Activated naive CD4-positive, alpha-beta T cell treated with anti-CD3 and anti-CD28 coated beads, Interleukin-2, amount 10 ng/mL, durations not matched to agents 7 days and 5 days (primary cell): ENCODE measurements at places on chromosomes 7 and 10.

DNA sequence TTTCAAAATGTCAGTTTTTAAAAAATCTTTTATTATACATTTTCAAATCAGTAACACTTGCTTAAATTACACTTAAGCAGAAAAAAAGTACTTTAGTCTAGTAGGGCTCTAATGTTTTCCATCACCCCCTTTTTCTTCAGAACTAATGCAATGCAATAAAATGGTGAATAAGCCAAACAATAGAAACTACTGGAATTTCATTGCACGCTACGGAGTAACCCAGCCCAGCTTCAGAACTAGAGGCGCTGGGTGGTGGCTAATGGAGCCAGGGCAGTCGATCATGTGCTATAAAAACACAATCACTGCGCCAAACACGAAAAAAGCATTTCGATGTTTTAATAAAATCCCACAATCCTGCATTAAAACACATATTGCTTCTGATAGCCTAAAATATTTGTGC is 59.9 kb upstream of the ODAD2 start:
- no peak for DNase-seq

GRCh38 chr10:124614003-124614659 is 130.0 kb downstream of the FAM53B start:
- DNase-seq: no peak

- no peak for DNase-seq
Measured at GRCh38 chr7:87506246-87507180, 31.0 kb upstream of the ABCB4 start.

DNA sequence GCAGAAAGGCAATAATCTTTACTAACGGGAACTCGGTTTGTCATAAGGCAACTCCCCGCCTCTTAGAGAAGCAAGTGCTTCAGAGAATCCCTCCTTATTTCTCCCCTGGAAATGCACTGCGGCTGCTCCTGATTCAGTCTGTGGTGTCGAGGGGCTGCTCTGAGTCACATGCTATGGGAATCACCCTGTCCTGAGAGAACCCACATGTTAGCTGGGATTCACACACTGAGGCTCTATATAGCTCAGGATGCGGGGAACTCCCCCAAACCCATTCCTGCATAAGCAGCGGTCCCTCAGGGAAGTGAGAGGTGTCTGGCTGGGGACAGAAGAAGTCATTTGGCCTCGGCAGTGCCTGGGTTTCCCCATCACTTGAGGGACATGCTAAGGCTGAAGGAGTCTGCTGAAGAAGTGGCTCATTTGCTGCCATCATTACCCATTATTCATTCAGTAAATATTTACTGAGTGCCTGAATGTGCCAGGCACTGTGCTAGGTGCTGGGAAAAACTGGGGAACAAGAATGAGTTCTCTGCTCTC is 87.5 kb downstream of the ATXN7L1 start:
- DNase-seq: no peak

- DNase-seq: no peak
Measured at GRCh38 chr10:118173296-118173695, 126.6 kb upstream of the RAB11FIP2 start.

DNA sequence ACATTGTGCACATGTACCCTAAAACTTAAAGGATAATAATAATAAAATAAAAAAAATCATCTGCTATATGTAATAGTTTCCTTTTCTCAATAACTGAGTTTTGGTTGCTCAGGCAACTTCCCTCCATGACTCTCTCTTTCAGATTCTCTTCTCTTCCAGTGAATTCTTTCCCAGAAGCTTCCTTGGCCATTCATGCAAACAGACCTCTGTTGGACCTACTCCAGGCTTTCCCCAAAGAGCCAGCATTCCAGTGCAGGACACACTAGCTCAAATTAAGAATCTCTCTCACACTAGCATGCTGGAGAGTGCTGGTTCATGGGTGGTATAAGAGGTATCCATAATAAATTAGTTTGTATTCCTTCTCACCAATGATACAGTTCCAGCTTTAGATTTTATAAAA is 31.0 kb upstream of the ZEB1 start:
- no peak for DNase-seq

DNA sequence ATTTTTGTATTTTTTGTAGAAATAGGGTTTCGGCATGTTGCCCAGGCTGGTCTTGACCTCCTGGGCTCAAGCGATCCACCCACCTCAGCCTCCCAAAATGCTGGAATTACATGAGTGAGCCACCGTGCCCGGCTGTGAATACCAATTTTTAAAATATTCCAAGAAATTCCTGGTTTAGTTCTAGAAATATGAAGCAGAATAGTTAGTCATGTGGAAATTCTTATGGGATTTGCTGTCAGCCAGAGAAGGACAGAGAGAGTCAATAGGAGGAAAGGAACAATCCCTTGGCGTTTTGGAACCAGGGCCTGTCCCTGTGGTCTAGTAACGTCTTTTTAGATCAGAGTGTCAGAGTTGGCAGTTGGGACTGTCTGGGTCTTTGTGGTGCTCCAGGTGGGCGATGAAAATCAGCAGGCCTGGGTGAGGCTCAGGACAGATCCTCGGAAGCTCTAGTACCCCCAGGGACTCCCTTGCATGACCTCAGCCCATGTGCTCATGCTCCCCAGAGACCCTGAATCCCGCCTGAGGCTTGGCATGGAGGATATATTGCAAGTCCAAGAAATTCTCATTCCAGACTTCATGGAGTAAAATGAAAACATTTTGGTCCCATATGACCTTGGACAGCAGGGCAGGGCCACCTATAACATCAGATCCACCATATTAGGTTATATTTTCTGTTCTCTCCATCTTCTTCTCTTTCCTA is 7.8 kb downstream of the NODAL start:
- DNase-seq: no peak

DNA sequence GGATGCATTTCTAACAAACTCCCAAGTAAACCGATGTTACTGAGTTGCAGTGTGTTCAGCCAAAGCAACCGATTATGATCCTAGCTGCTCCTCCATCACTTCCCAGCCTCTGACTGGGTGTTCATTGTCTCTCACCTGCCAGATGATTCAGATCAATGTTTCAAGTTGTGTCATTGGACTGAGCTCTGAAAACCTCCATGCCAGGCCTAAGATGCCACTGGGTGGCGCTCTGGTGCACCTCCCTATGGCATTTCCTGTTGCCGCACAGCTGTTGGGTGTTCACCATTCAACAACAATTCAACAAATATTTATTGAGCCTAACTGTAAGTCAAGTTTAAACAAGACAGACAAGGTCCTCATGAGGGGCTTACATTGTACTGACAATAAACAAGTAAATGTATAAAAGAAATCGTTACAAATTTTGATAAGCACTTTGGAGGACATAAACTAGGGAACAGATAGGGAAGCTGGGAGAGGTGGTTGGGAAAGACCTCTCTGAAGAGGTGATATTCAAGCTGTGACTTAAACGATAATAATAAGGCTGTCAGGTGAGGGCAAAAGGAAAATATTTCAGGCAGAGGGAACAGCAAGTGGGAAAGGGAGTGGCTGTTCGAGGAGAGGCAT is 22.8 kb downstream of the RGR start:
- DNase-seq: peak; percentile 83

- DNase-seq: no peak
Measured at GRCh38 chr10:70879207-70879606, 9.2 kb downstream of the PCBD1 start.

DNA sequence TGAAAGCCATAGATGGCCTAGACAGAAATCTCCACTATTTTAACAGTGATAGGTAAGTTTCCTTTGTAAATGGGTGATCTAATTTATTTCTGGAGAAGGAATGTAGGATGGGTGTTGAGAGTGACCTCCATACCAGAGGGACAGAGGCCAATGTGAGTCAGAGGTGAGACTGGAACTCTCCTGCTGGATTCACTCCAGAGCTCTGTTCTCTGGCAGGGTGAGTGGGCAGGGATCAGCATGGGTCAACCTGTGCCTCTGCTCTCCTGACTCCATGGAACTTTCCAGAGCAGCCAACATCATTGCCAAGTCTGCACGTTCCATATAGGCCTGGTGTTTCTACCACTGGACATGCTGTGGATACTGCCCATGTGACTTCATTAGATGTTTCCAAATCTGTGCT is 11.4 kb downstream of the AKR1C3 start:
- DNase-seq: no peak

GRCh38 chr7:119761776-119762175 is 511.2 kb upstream of the KCND2 start:
- DNase-seq: no peak

- no peak for DNase-seq
Measured at GRCh38 chr10:68861253-68861652, 33.9 kb downstream of the STOX1 start.

DNA sequence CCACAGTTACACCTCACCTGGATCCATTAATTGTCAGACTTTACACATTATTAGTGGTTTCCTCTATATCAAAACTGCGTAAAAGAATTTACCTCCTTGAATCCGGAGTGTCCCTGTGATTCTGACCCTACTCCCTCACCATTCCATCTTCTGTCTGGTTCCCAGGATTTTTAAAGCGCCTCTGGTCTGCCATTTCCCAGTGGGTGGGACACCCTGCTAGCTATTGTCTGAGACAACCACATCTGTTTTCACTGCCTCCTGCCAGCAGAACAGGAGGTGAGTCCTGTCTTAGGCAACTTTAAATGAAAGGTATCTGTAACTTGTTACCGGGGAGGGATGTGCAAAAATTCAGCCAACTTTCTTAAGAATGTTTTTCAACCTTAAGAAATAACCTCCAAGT is 2.3 kb downstream of the MACROH2A2 start:
- DNase-seq: no peak

DNA sequence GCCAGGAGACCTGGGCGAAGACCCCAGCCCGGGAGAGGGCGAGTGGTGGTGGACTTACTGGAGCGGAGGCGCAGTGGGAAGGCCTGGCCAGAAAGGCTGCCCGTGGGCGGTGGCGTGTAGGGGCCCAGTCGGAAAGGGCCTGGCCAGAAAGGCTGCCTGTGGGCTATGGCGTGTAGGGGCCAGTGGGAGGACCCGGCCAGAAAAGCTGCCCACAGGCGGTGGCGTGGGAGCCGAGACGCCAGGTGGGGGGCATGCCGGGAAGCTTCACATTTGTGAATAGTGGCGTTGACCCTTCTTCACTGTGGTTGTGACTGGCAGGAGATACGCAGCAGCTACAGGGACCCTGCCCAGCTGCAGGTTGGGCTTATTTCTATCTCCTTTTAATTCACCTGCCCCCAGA is 72.9 kb downstream of the DYNC2I1 start:
- no peak for DNase-seq

GRCh38 chr7:74094224-74095101 is 10.9 kb downstream of the LIMK1 start:
- DNase-seq: peak; percentile 85

DNA sequence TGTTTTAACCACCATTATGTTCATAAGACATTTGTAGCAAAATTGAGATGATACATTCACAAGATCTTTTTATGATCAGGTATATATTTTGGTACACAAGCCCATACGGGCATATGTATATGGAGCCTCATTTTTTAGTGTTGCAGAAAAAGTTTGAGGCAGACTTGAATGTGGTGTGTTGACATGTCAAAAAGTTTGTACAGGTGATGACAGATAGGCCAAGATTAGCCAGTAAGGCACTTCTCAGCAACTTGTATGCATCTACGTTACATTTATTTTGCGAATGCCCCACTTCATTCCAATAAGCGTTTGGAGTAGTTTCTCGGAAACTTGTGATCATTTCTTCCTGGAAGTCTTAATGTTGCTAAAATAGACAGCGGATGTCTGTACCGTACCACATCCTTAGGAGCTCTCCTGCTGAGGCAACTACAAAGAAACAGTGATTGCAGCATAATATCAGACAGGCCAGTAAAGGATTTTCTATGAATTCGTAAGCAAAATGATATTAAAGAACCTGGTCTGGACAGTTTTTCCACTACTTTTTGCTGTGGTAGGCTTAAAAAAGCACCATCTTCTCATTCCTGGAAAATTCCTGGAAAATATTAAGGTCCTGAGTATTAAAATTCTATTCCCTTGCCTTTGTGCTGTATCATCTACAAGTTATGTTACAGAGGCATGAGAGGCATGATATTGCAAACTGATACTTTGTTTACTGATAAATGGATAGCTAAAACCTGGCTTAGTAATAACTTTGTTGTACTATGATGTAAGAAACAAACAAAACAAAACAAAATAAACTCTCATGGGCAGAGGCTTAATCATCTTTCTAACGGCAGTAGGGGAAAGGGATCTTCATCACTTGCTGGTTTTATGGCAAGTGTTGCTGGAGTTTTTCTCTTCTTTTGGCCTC is 153.6 kb downstream of the HDAC9 start:
- DNase-seq: no peak

DNA sequence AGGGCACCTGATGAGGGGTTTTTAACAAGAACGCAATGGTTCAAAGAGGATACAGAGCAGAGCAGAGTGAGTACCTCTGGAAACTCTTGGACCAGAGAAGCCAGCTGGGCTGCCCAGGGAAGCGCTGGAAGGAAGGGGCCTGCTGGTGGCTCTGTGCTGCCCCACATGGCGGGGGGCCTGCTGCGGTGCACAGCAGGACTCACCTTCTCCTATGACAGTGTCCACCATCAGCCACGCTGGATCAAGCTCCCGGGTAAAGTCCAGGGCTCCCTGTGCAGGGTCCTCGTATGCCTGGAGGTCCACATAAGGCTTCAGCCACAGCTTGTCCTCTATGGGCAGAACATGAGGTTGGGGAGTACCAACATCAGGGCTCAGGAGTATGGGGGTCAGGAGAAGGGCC is 12.5 kb downstream of the EPHA1 start:
- no peak for DNase-seq

DNA sequence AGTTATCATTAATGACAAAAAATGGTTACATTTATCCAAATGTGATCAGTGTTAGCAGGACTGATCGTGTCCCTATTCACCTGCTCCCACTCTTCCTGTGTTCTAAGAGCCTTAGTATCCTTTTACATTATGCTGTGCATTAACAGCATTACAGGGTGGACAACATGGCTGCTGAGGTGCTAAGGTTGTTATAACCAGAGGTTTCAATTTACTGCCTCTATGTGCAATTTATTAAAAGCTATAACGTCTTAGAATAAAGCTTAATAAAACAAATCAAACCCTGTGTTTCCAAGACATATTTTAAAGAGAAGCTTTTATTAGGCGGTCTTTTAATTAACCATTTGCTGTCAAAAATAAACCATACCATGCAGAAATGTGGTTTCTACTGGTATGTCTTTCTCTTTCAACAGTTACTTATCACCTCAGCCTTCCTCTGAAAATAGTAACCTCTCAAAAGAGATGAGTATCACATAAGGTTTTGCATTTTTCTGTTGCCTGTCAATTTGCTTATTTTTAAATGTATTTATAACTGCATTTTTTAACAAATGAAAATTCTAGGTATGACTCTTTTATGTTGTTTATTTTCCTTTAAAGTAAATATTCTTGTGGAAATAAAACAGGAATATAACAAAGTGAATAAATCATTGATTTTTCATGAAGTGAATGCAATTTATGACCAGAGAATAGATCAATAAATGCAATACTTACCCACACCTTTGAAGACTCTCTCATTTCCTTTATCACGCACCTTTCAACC is 849.8 kb upstream of the SORCS1 start:
- DNase-seq: no peak
